ENCODE measurements at places on chromosomes 1 and 21.

- no peak for DNase-seq
Observed at GRCh38 chr1:20494609-20495311, 8.8 kb upstream of the CAMK2N1 start.

DNA sequence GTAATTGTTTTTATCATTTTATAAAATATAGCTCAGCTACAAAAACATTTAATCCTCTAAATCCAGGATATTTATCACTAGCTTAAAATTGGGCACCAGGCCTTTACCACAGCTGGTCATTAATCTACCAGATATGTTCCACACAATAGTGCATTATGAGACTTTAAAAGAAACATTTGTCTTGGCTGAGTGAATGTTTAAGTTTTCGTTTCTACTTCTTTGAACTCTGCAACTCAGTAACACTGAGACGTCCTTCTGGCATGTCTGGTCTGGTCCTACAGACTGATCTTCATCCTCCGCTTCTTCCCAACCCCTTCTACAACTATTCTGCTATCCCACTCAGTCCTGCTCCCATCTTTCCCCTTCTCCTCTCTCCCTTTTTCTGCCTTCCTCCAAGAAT is 296.2 kb downstream of the NEGR1 start:
- no peak for DNase-seq

DNA sequence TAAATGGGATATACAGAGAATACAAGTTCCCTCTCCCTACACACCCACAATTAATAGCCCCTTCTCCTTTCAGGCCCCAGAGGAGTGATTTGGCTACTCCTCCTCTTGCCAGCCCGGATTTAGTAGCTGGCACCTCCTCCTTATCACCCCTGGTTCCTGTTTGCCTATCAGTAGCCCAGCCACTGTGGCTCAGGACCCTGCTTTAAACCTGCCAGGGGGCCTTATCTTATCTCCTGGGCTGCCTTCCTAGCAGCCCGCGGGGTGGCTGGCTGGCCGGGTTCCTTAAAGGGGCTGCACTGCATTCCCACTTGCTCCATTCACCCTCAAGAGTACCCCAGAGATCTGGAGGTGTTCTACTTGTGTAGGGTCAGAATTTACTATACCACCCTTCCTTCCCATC is 70.4 kb downstream of the PLEKHA6 start:
- no peak for DNase-seq

DNA sequence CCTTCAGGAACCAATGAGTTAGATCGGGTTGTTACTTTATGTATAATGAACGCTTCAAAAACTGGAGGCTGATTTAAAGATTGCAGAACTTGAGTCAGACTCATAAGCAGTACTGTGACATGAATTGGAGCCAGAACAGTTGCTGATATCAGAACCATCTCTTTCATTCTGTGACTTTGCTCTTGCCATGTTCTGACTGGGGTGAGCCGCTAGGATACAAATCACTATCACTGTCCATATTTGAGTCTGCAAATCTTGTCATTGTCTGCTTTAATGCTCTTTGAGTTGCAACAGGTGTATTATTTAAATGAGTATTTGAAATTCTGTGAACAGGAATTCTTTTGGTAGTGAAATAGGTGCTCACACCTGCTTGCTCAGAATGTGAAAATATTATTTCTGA is 52.5 kb downstream of the LRIG2 start:
- DNase-seq, result no peak

DNA sequence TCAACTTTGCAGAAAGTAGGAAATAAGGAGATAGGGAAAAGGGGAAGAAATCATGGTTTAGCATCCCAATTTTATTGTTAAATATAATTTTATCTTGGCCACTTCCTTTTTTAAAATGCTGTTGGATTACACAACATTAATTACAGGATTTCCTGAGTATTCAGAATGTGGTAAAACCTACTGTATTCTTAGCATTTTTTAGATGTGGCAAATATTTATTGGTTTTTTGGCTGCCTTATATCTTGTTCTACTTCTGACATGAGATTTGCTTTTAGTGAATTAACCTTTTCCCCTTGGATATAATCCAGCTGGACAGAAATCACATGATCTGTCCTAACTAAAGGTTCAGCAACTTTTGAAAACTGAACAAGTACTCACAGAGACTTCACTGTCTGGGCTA is 104.9 kb downstream of the PTGS2 start:
- DNase-seq, result no peak

DNA sequence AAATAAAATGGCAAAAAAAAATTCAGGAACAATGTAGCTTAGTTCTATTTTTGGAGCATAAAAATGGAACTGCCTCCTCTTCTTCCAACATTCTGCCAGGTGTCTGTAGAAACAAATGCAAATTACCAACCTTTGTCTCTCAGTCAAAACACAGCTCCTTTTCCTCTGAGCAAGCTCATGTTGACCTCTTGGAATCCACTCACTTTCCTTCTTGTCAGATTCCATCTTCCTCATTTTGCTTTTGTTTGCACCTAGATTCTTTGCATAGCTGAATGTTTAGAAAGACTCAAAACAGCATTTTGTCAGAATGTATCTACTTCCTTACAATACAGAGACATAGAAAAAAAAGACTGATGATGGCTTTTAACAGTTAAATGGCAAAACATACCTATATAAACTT is 178.2 kb downstream of the ADGRL2 start:
- DNase-seq, result no peak
